GM03348 (cell line): ENCODE measurements at places on chromosomes 5 and 9.

- no peak for DNase-seq
Measured at GRCh38 chr9:34588671-34589635, 571 bp downstream of the CNTFR start.

GRCh38 chr9:76855015-76855414 lies 50.9 kb downstream of the PRUNE2 start:
- no peak for DNase-seq

DNA sequence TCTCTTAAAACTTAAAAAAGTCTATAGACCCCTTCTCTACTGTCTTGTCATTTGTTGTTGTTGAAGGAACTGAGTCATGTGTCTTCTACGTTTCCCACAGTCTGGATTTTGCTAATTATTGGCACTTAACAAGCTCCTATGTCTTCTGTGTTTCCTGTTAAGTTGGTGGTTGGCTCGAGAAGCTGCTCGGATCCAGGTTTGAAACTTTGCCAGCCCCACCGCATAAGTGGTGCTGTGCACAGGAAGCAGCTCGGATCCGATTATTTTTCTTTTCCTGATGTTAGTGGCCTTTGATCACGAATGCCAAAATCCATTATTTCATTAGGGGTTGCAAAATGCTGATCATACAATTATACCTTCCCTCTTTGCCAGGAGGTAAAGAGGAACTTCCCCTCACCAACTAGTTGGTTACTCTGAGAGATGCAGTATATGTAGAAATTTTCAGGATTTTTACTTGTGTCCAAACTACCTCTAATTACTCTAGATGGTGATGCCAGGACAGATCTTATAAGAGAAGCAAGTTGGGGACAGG lies 186.5 kb downstream of the NSG2 start:
- no peak for DNase-seq

DNA sequence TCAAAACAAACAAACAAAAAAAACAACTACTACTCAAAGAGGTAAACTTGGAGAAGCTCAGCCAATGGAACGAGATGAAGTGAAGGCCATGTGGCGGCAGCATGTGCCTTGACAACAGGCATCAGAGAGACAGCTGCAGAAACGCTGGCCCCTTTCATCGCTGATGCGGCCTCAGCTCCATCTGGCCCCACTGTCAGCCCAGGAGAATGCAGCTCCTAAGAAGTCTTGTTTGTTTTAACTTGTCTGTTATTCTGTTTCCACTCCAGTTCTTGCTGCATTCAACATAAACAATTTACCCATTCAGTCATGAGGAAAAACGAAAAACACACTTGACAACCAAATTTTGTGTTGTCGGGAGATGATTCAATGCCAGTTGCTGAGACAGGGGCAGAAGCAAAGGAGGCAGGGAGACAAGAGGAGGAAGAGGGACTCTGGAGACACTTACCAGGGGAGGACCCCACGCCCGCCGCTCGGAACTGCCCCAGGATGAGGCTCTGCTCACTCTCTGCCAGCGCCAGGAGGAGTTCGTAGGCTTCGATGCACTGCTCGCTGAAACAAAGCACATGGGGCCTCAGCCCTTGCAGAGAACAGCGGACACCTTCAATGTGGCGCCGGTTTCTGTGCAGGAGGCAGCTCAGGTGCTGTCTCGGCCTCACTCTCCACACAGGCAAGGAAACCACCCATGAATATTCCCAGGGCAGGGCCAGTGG lies 91.2 kb downstream of the DCP2 start:
- no peak for DNase-seq

- no peak for DNase-seq
Measured at GRCh38 chr9:83969602-83970001, 10.4 kb downstream of the HNRNPK start.
